ENCODE measurements at places on chromosomes 5 and 9. TPM values are rescaled to one million over a fixed set of nuclear protein-coding genes. Genes with fewer than 3 reads are reported as not detected.

The ZNF879 gene
- total RNA-seq, result not detected

The C5orf52 gene
- not detected for total RNA-seq

The SETD9 gene
- total RNA-seq, result 19.2 TPM

The MYORG gene
- total RNA-seq, result 1.7 TPM

The RPL12 gene
- total RNA-seq, result 3,026 TPM

The ZNF354B gene
- total RNA-seq, result 2.2 TPM

The KIF12 gene
- total RNA-seq, result not detected

The SCAMP1 gene
- 24.3 TPM for total RNA-seq

The IFNB1 gene
- total RNA-seq, result not detected

The SLCO6A1 gene
- total RNA-seq, result not detected

The RLN1 gene
- 0.37 TPM for total RNA-seq

The CATSPER3 gene
- total RNA-seq, result not detected

The TEX10 gene
- total RNA-seq, result 39.6 TPM

The PPIP5K2 gene
- total RNA-seq, result 73.4 TPM

The PCDHB7 gene
- not detected for total RNA-seq

The FLT4 gene
- total RNA-seq, result not detected

The GDNF gene
- total RNA-seq, result not detected

The HOMER1 gene
- total RNA-seq, result 1.1 TPM
